ENCODE measurements at places on chromosomes 13 and 19. TPM values are rescaled to one million over a fixed set of nuclear protein-coding genes. Genes with fewer than 3 reads are reported as not detected.

DNA sequence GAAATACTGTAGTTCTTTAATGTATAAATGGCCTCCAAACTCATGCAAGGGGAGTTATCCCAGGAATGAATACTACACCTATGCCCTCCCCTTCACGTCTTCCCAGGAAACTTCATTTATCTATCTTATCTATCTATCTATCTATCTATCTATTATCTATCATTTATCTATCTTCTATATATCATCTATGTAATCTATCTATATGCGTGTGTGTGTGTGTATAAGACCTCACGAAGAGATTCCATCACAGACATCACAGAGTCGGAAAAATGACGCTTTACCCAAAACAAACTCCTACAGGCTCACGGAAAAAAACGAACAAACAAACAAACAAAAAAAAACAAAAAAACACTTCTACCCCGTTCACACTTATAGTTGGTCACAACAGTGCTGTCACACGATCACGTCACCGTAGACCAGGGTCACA is 486 bp downstream of the ZNF529 start:
- DNase-seq: no peak

DNA sequence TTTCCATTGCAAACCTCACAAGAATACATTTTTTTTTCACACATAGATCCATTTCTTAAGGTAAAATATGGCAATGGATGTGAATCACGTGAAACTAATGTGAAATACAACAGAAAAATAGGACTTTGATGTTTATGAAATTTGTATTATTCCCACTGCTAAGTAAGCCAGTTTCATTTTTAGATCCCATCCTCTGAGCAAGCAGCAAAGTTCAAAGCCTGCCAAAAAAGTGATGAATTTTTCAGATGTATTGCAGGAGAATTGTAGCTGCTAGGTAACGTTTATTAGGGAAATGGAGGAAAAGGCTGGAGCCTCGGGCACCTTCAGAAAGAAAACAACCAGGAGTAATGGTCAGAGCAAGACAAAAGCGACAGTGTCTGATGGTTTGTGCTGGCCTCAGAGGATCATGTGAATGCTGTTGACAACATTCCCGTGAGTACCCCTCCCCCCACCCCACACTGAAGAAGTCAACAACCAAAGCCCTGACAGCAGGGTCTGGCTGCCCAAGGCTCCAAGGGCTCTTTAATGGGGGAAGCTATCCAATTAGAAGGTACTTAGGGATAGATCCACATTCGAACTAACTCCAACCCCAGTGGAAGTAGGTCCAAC is 95.5 kb downstream of the OXGR1 start:
- DNase-seq: no peak

The TMEM255B gene
- 22.9 TPM for total RNA-seq

The PNMA8A gene
- total RNA-seq: 4.6 TPM

GRCh38 chr13:84574851-84575250 is 692.6 kb upstream of the SLITRK1 start:
- DNase-seq: no peak

The ERICH6B gene
- total RNA-seq: not detected

The WDR88 gene
- total RNA-seq: not detected
